ENCODE measurements at places on chromosomes 7 and 10.

DNA sequence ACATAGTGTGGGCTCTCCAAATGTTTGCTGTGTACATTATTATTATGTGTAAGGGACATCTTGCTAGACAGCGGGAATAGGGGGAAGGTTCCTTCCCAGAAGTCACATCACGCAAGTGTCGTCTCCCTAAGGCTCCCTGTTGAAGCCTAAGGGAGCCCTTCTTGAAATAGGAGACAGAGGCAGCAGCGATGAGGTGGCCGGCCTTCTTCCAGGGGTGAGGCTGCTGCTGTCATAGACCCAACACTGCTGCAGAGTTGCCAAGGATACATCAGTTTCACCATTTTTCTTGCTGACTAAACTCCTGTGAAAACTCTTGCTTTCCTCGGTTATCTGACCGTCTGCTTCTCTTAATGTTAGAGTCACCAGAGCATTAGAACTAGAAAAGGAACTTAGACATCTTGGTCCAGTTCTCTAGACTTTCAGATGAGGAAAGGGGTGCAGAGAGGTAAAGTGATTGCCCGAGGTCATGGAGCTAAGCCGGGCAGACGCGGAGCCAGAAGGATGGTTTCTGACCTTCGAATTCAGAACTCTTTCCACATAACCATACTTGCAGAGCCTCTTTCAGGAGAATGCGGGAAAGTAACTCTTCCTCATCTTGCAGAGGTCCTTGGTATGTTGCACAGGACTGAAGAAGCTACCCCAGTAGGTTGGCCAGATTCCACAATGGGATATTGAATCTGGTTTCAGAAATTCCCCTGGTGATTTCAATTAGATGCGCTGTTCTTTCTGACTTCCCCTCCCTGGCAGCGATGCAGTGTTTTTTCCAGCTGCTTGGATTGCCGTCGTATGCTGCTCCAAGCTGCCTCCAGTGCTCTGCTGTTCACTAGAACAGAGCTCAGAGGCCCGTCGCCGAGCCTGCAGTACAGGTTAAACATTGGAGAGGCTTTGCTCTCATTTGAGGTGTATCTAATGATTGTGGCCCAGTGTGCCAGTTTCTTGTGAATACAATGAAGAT, 217.1 kb downstream of the CAMK1D start:
- no peaks in the 10 kb centered on the region for H3K36me3 ChIP-seq
- no peak for DNase-seq
- H3K27me3 ChIP-seq: no peaks in the 10 kb centered on the region
- H3K4me3 ChIP-seq: no peak overlapping the region

- no peak overlapping the region for H3K4me3 ChIP-seq
- no peaks in the 10 kb centered on the region for H3K27me3 ChIP-seq
- no peaks in the 10 kb centered on the region for H3K36me3 ChIP-seq
- no peak overlapping the region for H3K27ac ChIP-seq
- no peak for DNase-seq
Measured at GRCh38 chr7:130334274-130334673, 10.3 kb upstream of the CPA5 start.

DNA sequence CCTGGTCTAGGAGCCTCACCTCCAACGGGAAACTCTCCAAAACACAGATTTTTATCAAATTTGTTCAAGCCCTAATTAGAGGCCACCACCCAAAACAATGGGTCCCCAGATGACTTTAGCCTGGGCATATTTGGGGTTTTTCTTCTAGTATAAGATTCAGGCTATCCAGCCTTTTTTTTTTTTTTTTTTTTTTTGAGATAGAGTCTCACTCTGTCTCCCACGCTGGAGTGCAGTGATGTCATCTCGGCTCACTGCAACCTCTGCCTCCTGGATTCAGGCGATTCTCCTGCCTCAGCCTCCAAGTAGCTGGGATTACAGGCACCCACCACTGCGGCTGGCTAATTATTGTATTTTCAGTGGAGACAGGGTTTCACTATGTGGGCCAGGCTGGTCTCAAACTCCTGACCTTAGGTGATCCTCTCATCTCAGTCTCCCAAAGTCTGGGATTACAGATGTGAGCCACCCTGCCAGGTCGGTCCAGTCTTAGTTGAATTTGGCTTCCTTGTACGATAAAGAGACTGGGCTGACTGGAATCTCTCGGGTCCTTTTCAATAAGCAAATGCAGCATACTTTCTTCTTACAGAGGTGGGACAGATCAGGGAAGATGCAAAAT, 91.4 kb upstream of the KLF6 start:
- no peaks in the 10 kb centered on the region for H3K36me3 ChIP-seq
- DNase-seq: no peak
- peaks cover 16% of the 10 kb centered on the region for H3K4me1 ChIP-seq

- peak overlapping the region; percentile 74 for H3K27ac ChIP-seq
- H3K4me1 ChIP-seq: peaks cover 32% of the 10 kb centered on the region
- H3K4me3 ChIP-seq: peak overlapping the region; percentile 79
- DNase-seq: no peak
- no peaks in the 10 kb centered on the region for H3K36me3 ChIP-seq
Measured at GRCh38 chr7:149027611-149028345, 527 bp downstream of the PDIA4 start.

GRCh38 chr7:144390481-144390880, 13.0 kb downstream of the NOBOX start:
- H3K4me3 ChIP-seq: no peak overlapping the region
- H3K27ac ChIP-seq: peak overlapping the region; percentile 17
- no peaks in the 10 kb centered on the region for H3K27me3 ChIP-seq
- peaks cover 13% of the 10 kb centered on the region for H3K4me1 ChIP-seq
- H3K36me3 ChIP-seq: no peaks in the 10 kb centered on the region

- no peak overlapping the region for H3K27ac ChIP-seq
- H3K36me3 ChIP-seq: peaks cover 35% of the 10 kb centered on the region
- H3K27me3 ChIP-seq: no peaks in the 10 kb centered on the region
- H3K4me3 ChIP-seq: no peak overlapping the region
- DNase-seq: no peak
- H3K4me1 ChIP-seq: peaks cover 19% of the 10 kb centered on the region
Measured at GRCh38 chr7:105638902-105639495, 57.7 kb upstream of the EFCAB10 start.

DNA sequence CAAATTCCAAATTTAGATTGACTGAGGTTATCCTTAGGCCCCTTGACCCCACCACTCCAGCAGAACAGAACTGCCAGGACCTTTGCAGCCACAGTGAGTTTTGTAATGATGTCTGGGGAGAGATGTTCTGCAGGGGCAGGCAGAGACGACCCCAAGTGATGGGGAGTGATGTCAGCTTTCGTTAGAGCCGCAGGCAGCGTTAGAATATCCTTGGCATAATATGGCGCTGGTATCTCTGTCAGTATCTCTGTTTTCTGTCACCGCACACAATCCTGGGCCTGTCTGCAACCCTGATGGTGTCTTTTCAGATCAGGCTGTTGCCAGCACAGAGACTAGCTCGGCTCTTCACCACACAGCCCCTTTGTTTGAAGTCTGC, 1083.6 kb downstream of the KCNMA1 start:
- no peak overlapping the region for H3K4me3 ChIP-seq
- no peaks in the 10 kb centered on the region for H3K27me3 ChIP-seq
- no peaks in the 10 kb centered on the region for H3K36me3 ChIP-seq
- peaks cover 64% of the 10 kb centered on the region for H3K4me1 ChIP-seq

GRCh38 chr10:119602241-119603095, 5.7 kb upstream of the TIAL1 start:
- H3K27ac ChIP-seq: no peak overlapping the region
- H3K4me1 ChIP-seq: peaks cover 4% of the 10 kb centered on the region
- no peaks in the 10 kb centered on the region for H3K27me3 ChIP-seq
- no peaks in the 10 kb centered on the region for H3K36me3 ChIP-seq
- H3K4me3 ChIP-seq: no peak overlapping the region

- no peak overlapping the region for H3K27ac ChIP-seq
- H3K4me1 ChIP-seq: peaks cover 13% of the 10 kb centered on the region
- no peak for DNase-seq
Measured at GRCh38 chr7:105769901-105770628, 106.3 kb downstream of the ATXN7L1 start.

GRCh38 chr7:137755846-137756651, 90.7 kb downstream of the DGKI start:
- H3K4me3 ChIP-seq: no peak overlapping the region
- no peaks in the 10 kb centered on the region for H3K36me3 ChIP-seq
- no peaks in the 10 kb centered on the region for H3K27me3 ChIP-seq
- no peaks in the 10 kb centered on the region for H3K4me1 ChIP-seq

- no peaks in the 10 kb centered on the region for H3K27me3 ChIP-seq
- no peaks in the 10 kb centered on the region for H3K4me1 ChIP-seq
- H3K27ac ChIP-seq: no peak overlapping the region
- no peak for DNase-seq
- no peak overlapping the region for H3K4me3 ChIP-seq
- H3K36me3 ChIP-seq: no peaks in the 10 kb centered on the region
Measured at GRCh38 chr10:26509307-26509706, 71.2 kb downstream of the APBB1IP start.

- DNase-seq: no peak
- H3K27me3 ChIP-seq: no peaks in the 10 kb centered on the region
- no peak overlapping the region for H3K27ac ChIP-seq
- H3K4me3 ChIP-seq: no peak overlapping the region
- no peaks in the 10 kb centered on the region for H3K36me3 ChIP-seq
Measured at GRCh38 chr7:52727632-52728031, 307.8 kb upstream of the POM121L12 start.

GRCh38 chr7:116678780-116679179, 6.8 kb downstream of the MET start:
- no peak overlapping the region for H3K27ac ChIP-seq
- DNase-seq: no peak
- H3K4me1 ChIP-seq: peaks cover 8% of the 10 kb centered on the region
- H3K4me3 ChIP-seq: no peak overlapping the region
- H3K36me3 ChIP-seq: no peaks in the 10 kb centered on the region
- H3K27me3 ChIP-seq: no peaks in the 10 kb centered on the region

- H3K4me3 ChIP-seq: no peak overlapping the region
Measured at GRCh38 chr7:130281260-130281659, 11.7 kb upstream of the CPA4 start.

GRCh38 chr7:55134786-55135185, 116.0 kb downstream of the EGFR start:
- no peak overlapping the region for H3K4me3 ChIP-seq
- H3K36me3 ChIP-seq: no peaks in the 10 kb centered on the region
- DNase-seq: peak; percentile 56
- H3K27me3 ChIP-seq: no peaks in the 10 kb centered on the region
- H3K27ac ChIP-seq: no peak overlapping the region

- no peaks in the 10 kb centered on the region for H3K36me3 ChIP-seq
- H3K27ac ChIP-seq: no peak overlapping the region
- no peak for DNase-seq
- no peak overlapping the region for H3K4me3 ChIP-seq
- no peaks in the 10 kb centered on the region for H3K27me3 ChIP-seq
- no peaks in the 10 kb centered on the region for H3K4me1 ChIP-seq
Measured at GRCh38 chr10:108147346-108147745, 982.8 kb upstream of the SORCS1 start.

DNA sequence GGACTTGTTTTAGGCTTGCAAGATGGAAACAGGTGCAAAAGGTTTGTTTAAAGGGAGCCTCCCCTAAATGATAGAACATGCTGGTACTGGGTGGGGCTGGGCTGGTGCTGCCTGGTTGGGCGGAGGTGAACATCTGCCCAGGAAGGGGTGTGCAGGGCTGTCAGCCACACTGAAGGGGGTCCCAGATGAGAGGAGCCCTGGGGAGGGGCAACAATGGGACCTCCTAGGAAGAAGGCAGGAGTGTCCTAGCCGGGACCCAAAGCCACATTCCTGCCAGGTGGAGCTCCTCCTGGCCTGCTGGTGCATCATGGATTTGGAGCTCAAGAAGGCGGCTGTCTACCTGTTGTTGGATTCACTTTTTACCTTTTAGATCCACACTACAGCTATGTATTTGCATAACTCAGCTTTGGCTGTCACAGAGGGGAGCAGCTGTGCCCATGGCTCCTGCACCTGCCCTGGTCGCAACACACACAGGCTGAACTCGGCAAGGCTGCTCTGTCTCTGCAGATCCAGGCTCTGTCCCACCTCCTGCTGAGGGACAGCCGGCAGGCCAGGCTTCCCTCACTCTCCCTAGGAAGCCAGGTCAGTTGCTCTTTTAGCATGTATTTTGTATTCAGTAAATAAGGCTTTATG, 59.9 kb downstream of the ADARB2 start:
- no peak overlapping the region for H3K27ac ChIP-seq
- no peak for DNase-seq
- H3K36me3 ChIP-seq: no peaks in the 10 kb centered on the region
- H3K4me3 ChIP-seq: no peak overlapping the region

- no peak overlapping the region for H3K27ac ChIP-seq
- no peaks in the 10 kb centered on the region for H3K27me3 ChIP-seq
- DNase-seq: no peak
- H3K4me1 ChIP-seq: peaks cover 19% of the 10 kb centered on the region
- H3K4me3 ChIP-seq: no peak overlapping the region
Measured at GRCh38 chr10:17222329-17222728, 5.7 kb upstream of the VIM start.

- no peak overlapping the region for H3K4me3 ChIP-seq
- DNase-seq: no peak
- no peaks in the 10 kb centered on the region for H3K36me3 ChIP-seq
- H3K27ac ChIP-seq: peak overlapping the region; percentile 84
Measured at GRCh38 chr10:119493155-119493554, 49.4 kb downstream of the RGS10 start.

DNA sequence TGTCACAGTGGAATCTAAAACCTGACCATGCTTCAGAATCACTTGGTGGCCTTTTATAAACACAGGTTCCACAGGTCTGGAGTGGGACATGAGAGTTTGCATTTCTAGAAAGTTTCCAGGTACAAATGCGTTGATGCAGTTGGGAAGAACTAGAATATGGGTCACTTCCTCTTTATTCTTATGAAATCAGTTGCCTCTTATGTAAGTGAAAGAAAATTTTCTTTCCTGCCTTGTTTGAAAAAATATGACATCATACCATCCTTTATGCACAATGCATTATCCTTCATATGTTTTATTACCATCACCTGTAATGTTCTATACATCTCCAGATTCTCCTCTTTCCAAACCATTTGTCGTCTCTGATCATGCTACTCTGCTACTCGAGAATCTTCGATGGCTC, 44.0 kb downstream of the PLXNA4 start:
- no peak overlapping the region for H3K4me3 ChIP-seq
- H3K36me3 ChIP-seq: no peaks in the 10 kb centered on the region
- H3K4me1 ChIP-seq: no peaks in the 10 kb centered on the region
- H3K27ac ChIP-seq: no peak overlapping the region
- no peaks in the 10 kb centered on the region for H3K27me3 ChIP-seq
- DNase-seq: no peak

- no peaks in the 10 kb centered on the region for H3K27me3 ChIP-seq
- DNase-seq: no peak
- no peak overlapping the region for H3K4me3 ChIP-seq
Measured at GRCh38 chr10:3287572-3288445, 115.2 kb upstream of the PITRM1 start.

- H3K27ac ChIP-seq: no peak overlapping the region
- H3K4me1 ChIP-seq: no peaks in the 10 kb centered on the region
- no peak overlapping the region for H3K4me3 ChIP-seq
Measured at GRCh38 chr10:46074196-46074946, 28.3 kb upstream of the MSMB start.

GRCh38 chr7:158651968-158652565, 52.5 kb downstream of the NCAPG2 start:
- no peak overlapping the region for H3K4me3 ChIP-seq
- no peak overlapping the region for H3K27ac ChIP-seq
- H3K27me3 ChIP-seq: no peaks in the 10 kb centered on the region
- no peaks in the 10 kb centered on the region for H3K36me3 ChIP-seq

- no peaks in the 10 kb centered on the region for H3K27me3 ChIP-seq
- no peak overlapping the region for H3K27ac ChIP-seq
- no peak overlapping the region for H3K4me3 ChIP-seq
- no peak for DNase-seq
- no peaks in the 10 kb centered on the region for H3K36me3 ChIP-seq
Measured at GRCh38 chr7:78261302-78261701, 462.7 kb downstream of the PHTF2 start.
